ENCODE measurements at places on chromosomes 6 and 20. TPM values are rescaled to one million over a fixed set of nuclear protein-coding genes. Genes with fewer than 3 reads are reported as not detected.

The CD40 gene
- total RNA-seq: 9.6 TPM

DNA sequence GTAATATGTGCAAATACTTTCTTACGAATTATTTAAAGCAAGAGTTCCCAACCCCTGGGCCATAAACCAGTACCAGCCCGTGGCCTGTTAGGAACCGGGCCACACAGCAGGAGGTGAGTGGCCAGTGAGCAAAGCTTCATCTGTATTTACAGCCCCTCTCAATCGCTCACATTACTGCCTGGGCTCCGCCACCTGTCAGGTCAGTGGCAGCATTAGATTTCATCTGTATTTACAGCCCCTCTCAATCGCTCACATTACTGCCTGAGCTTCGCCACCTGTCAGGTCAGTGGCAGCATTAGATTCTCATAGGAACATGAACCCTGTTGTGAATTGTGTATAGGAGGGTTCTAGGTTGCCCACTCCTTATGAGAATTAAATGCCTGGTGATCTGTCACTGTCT, 142.0 kb downstream of the RNASET2 start:
- no peaks in the 10 kb centered on the region for H3K27me3 ChIP-seq
- no peak overlapping the region for H3K4me3 ChIP-seq
- DNase-seq: no peak
- no peaks in the 10 kb centered on the region for H3K36me3 ChIP-seq

- no peak overlapping the region for H3K27ac ChIP-seq
- H3K36me3 ChIP-seq: no peaks in the 10 kb centered on the region
- H3K4me1 ChIP-seq: no peaks in the 10 kb centered on the region
- H3K4me3 ChIP-seq: no peak overlapping the region
- DNase-seq: no peak
Observed at GRCh38 chr20:25397821-25398220, 7.2 kb upstream of the ABHD12 start.

DNA sequence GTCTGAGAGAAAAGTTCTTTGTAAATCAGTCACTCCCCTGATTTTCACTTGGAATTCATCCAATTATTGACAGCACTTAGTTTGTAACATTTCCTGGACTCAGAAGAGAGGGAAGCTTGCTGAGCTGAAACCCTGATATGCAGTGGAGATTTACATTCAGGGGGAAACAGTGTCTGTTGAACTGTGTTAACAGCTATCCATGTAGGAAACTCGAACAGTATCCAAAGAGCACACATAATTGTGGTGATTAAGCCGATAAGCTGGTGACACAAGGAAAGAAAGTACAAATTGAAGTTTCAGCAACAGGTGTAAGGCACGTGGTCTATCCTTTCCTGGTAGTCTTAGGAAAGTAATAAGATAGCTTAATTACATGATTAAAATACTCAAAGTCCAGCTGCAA, 78.1 kb upstream of the FLRT3 start:
- H3K27ac ChIP-seq: no peak overlapping the region
- no peaks in the 10 kb centered on the region for H3K27me3 ChIP-seq
- no peaks in the 10 kb centered on the region for H3K36me3 ChIP-seq
- DNase-seq: no peak
- H3K4me3 ChIP-seq: no peak overlapping the region

- H3K27me3 ChIP-seq: peaks cover 2% of the 10 kb centered on the region
- H3K4me3 ChIP-seq: no peak overlapping the region
- H3K27ac ChIP-seq: no peak overlapping the region
- H3K4me1 ChIP-seq: no peaks in the 10 kb centered on the region
Observed at GRCh38 chr6:163384510-163384909, 30.0 kb upstream of the QKI start.

DNA sequence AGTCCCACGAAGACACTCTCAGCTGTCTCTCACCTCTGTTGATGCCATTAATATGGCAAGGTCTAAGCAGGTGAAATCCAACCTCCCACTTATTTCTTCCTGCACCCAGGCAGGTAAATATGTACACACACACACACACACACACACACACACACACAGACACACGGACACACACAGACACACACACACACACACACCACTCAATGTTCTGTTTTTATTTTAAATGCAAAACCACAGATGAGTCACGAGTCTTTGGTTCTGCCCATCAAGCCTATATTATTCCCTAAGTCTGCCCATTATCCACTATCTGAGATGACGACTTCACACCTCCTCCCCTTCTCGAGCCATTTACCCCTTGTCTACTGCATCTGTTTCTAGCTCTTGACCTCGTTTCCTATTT, 344.7 kb downstream of the CDH26 start:
- H3K4me3 ChIP-seq: no peak overlapping the region
- H3K27ac ChIP-seq: no peak overlapping the region
- no peaks in the 10 kb centered on the region for H3K4me1 ChIP-seq
- no peaks in the 10 kb centered on the region for H3K36me3 ChIP-seq
- no peak for DNase-seq

The KCNK16 gene
- total RNA-seq: not detected

DNA sequence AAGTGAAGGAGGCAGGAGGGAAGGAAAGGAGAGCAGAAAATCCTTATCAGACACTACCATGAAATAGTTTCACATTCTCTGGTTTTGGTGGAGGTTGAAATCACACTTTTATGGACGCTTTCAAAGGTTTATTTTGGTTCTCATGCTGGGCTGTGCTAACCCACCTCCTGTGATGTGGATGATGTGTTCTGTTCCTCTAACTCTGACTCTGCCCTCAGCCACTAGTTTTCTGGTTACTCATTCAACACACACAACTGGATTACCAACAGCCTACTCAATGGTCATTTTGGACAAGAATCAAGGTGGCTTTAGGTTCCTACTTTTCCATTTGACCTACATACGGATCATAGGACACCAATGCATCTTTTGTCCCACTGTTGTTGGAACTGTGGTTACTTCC, 522.1 kb upstream of the BTBD3 start:
- H3K27ac ChIP-seq: no peak overlapping the region
- no peaks in the 10 kb centered on the region for H3K36me3 ChIP-seq
- H3K4me1 ChIP-seq: no peaks in the 10 kb centered on the region
- H3K4me3 ChIP-seq: no peak overlapping the region

The TAP1 gene
- 147 TPM for total RNA-seq

GRCh38 chr6:78577585-78577984, 289.8 kb upstream of the IRAK1BP1 start:
- no peaks in the 10 kb centered on the region for H3K4me1 ChIP-seq
- no peak overlapping the region for H3K27ac ChIP-seq
- no peaks in the 10 kb centered on the region for H3K36me3 ChIP-seq
- DNase-seq: no peak
- H3K27me3 ChIP-seq: no peaks in the 10 kb centered on the region

DNA sequence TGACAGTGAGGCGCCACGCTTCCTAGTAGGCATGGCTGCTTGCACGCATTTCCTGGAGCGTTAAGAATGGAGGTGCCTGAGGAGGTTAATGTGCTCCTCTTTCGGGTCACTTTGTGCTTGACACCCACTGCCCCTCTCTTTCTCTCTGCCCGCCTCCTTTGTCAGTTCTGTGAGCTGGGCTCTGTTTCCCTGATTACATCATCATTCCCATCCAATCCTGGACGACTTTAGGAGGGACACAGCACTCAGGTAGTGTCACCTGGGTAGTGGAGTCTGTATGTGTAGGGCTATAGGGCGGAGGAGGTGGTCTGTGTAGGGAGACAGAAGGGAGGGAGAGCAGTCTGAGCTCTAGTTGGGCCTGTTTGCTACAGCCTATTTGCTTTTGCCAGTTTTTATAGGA, 136.8 kb downstream of the JARID2 start:
- peaks cover 18% of the 10 kb centered on the region for H3K4me1 ChIP-seq
- no peak overlapping the region for H3K27ac ChIP-seq
- H3K36me3 ChIP-seq: no peaks in the 10 kb centered on the region
- H3K4me3 ChIP-seq: no peak overlapping the region
- H3K27me3 ChIP-seq: no peaks in the 10 kb centered on the region
- DNase-seq: no peak

The SPDEF gene
- total RNA-seq: not detected

DNA sequence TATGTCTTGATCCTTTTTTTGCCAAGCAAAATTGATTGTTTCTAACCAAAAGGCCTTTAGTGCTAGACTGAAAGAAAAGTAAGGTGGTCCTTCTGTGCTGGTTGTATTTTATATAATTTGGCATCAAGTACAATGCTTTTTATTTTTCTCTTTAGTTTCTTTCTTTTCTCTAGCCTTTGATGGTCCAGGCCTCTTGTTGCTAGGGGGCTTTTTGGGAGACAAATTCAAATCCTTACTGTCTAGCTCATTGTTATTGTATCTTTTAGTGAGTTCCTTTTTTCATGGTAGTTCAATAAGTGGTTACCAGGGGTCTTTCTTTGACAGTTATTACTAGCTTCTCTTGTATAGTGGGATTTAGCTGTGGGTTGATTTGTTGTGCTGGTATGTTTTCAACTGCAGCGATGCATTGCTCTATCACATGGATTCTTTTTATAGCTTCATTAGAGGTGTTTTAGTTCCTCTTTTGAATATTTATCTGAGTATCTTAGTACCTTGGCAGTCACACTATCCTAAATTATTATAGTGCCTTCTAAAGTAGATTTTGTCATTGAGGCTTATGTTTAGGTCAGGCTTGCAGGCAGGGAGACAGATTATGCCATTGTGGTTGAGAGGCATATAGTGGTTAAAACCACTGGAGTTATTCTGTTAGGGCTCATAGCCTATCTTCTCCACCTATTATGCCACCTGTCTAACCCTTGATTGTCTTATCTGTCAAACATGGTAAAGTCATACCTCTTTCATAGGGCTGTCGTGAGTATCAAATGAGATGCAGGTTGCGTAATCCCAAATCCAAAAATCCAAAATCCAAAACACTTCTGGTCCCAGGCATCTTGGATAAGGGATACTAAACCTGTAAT, 49.5 kb downstream of the KCNS1 start:
- H3K4me3 ChIP-seq: no peak overlapping the region
- peaks cover 44% of the 10 kb centered on the region for H3K4me1 ChIP-seq
- DNase-seq: no peak
- H3K27ac ChIP-seq: no peak overlapping the region
- H3K27me3 ChIP-seq: no peaks in the 10 kb centered on the region
- peaks cover 51% of the 10 kb centered on the region for H3K36me3 ChIP-seq

DNA sequence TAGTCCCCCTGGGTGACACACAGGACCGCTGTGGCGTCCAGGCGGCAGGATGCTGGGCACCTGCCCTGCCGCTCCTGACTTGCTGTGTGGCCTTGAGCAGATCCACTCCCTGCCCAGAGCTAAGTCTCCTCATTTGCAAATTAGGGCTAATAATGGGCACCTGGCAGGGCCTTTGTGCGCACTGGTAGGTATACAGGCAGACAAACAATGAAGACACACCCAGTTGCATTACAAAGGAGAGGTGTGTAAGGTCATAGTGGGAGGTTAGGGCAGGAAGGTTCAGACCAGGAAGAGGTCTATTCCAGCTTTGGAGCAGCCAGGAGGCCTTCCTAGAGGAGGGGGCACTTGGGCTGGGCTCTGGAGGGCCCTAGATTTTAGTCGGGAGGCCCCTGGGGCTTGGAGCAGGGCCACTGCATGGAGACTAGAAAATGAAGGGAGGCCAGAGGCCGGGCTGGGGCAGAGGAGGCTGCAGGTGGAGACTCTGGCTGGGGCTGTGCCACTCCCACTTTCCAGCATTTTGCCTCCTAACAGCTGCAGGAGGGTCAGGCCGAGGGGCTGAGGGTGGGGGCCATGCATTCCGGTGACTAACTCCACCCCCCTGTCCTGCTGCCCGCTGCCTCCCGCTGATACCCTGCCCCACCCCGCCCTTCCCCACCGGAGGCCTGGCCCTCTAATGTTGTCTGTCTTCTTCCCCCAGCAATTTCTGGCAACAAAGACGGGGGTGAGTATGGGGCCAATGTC, 28.5 kb downstream of the MYH7B start:
- DNase-seq: no peak
- H3K27ac ChIP-seq: no peak overlapping the region

DNA sequence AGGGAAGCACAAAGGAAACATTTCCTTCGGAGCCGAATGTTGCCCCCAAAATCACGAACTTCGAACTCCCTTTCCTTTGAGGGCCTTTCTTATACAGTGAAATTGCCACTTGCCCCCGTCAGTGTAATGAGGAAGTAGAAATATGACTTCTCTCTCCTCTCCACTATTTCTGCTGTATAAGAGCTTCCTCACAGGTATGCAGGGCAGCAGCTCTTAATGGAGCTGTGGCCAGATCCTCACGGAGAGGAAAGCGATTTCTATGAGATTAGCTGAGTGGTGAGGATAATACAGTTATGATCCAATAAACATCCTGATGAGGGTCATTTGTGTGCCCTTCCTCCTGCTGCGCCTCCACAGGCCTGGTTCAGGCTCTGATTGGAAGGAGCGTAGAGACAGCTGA, 10.8 kb upstream of the CPNE5 start:
- H3K27ac ChIP-seq: no peak overlapping the region
- H3K36me3 ChIP-seq: no peaks in the 10 kb centered on the region
- H3K4me3 ChIP-seq: no peak overlapping the region
- DNase-seq: no peak
- no peaks in the 10 kb centered on the region for H3K4me1 ChIP-seq

DNA sequence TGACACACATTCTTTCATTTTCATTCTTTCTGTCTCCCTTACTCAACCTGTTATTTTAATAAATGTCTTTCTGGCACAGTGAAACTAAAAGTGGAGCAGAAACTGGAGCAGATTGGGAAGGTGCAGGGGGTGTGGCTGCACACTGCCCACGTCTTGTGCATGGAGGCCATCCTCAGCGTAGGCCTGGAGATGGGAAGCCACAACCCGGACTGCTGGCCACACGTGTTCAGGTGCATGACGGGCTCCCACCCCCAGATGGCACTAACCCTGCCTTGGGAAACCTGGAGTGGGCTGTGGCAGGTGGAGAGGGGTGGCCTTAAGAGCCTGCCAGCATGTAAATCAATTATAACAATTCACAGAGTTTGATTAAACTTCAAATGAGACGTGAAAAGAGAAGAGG, 71.4 kb upstream of the PBOV1 start:
- DNase-seq: no peak
- no peak overlapping the region for H3K27ac ChIP-seq
- no peak overlapping the region for H3K4me3 ChIP-seq
- no peaks in the 10 kb centered on the region for H3K4me1 ChIP-seq
- H3K36me3 ChIP-seq: no peaks in the 10 kb centered on the region
- no peaks in the 10 kb centered on the region for H3K27me3 ChIP-seq

- no peaks in the 10 kb centered on the region for H3K27me3 ChIP-seq
- H3K36me3 ChIP-seq: no peaks in the 10 kb centered on the region
- DNase-seq: no peak
- no peak overlapping the region for H3K4me3 ChIP-seq
- no peaks in the 10 kb centered on the region for H3K4me1 ChIP-seq
- no peak overlapping the region for H3K27ac ChIP-seq
Observed at GRCh38 chr6:16344756-16345155, 106.4 kb downstream of the GMPR start.

All from T-cell (primary cell).